IMR-90 (cell line): ENCODE measurements at places on chromosomes 16 and 17. TPM values are rescaled to one million over a fixed set of nuclear protein-coding genes. Genes with fewer than 3 reads are reported as not detected.

Gene CCL18
- not detected in 2 replicates for total RNA-seq

Gene KRTAP17-1
- total RNA-seq, result not detected in 2 replicates

Gene TNK1
- total RNA-seq, result under 0.01 and 0.54 TPM in 2 replicates

Gene GHDC
- total RNA-seq, result 4.4 and 8.1 TPM in 2 replicates

DNA sequence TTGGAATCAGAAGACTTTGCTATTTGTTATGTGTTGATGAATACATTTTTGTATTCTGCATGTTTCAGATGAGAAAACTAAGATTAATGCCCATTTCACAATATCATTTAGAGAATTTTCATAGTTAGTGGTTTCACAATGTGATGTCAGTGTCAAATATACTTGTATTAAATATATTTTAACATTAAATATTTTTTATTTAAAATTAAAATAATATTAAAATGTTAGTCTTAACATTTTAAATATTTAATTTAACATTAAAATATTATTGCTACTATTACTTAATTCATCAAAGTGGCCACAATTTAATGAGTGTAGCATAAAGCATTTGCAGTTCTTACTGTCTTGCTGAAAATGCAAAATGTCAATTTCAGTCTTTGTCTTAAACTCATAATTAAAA is 478.8 kb downstream of the KCNJ2 start:
- no peak for DNase-seq

DNA sequence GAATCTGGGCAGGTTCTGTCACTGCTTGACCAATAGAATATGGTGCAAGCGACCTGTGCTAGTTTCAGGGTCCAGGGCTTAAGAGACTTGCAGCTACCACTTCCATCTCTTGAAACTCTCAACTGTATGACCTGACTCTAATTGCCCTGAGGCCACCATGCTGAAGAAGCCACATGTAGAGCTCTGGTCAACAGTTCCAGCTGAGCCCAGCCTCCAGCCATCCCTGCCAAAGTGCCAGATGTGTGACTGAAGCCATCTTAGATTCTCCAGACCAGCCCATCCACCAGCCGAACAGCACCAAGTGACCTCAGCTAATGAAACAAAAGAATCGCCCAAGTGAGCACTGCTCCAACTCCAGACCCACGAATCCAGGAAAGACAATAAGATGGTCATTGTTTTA is 3.4 kb upstream of the MT2A start:
- DNase-seq, result no peak

- no peak for DNase-seq
These were observed 10.3 kb downstream of the MRPL27 start for GRCh38 chr17:50362661-50363060.

DNA sequence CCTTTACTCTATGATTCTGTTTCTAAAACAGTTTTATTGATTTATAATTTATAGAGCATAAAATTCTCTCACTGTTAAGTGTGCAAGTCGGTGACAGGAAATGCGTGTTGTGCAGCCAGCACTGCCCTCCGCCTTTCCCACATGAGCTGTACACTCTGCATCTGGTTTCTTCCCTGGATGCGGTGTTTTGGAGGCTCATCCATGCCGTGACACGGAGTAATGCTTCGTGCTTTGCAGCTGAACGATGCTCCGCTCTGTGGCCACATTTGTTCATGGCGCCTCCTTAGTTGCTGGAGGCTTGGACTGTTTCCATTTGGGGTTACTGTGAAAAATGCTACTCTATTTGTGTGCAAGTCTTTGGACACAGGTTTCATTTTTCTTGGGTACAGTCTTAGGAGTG is 7.2 kb upstream of the IGFALS start:
- DNase-seq, result no peak

GRCh38 chr16:12439399-12440227 is 364.1 kb downstream of the CPPED1 start:
- DNase-seq, result no peak

GRCh38 chr16:14487579-14487978 is 142.5 kb downstream of the PARN start:
- no peak for DNase-seq

- DNase-seq, result peak; percentile 4
These were observed 19.1 kb upstream of the NETO2 start for GRCh38 chr16:47162670-47163420.

DNA sequence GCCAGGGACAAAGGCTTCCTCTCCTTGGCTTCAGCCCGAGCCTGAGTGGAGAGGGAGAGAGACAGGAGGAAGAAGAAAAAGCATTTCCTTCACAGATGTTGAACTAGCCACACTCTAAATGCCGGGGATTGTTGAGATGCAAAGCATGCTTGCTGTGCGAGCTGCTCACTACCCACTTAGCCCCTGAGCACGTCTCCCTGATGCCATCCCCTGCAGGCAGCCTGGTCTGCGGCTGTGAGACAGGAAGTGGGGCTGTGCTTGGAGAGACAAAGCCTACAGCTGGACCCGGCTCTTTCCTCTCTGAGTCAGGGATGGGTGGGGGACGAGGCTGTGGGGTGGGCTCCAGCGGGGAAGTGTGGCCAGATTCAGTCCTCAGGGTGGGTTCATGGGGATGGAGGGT is 13.7 kb downstream of the WNT9B start:
- peak; percentile 38 for DNase-seq
